ENCODE measurements at places on chromosomes 4 and X.

DNA sequence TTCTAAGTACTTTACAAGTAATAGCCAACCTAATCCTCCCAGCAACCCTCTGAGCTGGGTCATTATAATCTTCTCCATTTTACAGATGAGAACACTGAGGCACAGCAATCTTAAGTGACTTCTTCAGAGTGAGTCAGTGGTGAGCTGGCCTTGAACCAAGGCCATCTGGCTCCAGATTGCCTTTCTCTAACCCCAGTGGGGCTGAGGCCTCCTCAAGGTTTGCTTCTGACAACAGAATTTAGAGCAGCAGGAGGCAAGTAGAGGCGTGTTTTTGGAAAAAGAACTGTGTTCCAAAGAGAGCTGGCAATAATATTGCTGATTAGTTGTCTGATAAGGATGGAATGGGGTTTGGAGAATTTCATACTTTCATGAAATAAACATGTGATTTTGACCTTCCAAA lies 41.2 kb downstream of the PIR start:
- DNase-seq = no peak

DNA sequence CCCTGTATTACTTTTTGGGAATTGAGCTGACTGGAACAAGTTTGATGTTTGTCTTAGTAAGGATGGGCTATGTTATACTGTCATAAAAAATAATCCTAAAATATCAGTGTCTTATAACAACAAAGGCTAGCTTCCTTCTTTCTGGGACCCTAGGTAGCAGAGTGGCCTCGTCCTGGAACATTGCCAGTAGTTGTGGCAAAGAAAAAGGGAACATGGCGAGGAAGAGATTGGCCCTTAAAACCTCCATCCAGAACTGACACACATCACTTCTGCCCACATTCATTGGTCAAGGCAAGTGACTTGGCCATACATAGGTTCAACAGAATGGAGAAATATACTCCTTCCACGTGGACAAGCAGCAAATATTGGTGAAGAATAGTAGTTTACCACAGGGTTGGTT lies 287.9 kb downstream of the PPP1R2C start:
- no peak for DNase-seq

GRCh38 chr4:182778222-182778982 lies 138.8 kb downstream of the DCTD start:
- no peak for DNase-seq

DNA sequence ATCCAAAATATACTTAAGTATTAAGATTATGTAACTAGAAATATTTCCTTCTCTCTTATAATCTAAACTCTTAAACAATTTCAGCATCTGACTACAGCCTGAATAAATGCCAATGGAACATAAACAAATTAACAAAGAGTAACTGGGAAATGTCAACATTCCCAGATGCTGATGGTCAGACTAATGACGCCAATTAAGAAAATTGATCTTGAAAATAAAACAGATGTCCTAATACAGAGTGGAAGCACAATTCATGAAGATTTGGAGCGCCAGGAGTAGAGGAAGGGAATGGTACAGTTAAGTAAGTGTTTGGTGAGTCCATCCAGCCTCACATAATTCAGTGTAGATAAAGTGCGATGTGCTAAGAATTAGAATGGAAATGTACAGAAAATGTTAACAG lies 203.7 kb upstream of the NWD2 start:
- no peak for DNase-seq

GRCh38 chr4:2792396-2792710 lies 532 bp upstream of the SH3BP2 start:
- DNase-seq = no peak

- no peak for DNase-seq
Observed at GRCh38 chr4:42436928-42437565, 39.8 kb downstream of the SHISA3 start.

DNA sequence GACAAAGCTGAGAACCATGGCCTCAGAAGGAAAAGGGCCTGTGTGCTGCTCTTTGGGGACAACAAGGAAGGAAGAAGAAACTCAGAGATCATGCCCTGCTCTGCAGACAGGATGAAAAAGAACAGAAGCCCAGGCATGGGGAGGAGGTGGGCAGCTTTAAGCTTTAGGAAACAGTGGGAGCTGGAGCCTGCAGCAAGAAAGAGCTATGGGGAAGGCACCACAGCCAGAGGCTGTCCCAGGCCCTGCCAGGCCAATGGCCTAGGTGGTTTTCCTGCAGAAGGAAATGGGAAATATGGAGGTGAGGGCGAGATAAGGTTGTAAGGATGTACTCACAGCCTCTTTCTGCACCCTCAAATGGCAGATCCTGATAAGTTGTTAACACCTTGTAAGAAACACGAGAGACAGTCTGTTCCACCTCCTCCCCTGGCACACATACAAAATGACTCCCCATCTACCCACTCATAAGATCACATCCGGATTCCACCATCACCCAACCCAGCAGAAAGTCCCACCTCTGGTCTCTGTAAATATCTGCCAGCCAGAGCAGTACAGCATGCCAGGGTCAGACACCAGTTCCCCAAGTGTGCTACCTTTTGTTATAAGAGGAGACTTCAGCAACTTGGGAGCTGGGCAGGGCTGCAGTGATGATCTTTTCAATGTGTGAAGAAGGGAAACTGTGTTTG lies 105.2 kb downstream of the RTL5 start:
- DNase-seq = no peak

DNA sequence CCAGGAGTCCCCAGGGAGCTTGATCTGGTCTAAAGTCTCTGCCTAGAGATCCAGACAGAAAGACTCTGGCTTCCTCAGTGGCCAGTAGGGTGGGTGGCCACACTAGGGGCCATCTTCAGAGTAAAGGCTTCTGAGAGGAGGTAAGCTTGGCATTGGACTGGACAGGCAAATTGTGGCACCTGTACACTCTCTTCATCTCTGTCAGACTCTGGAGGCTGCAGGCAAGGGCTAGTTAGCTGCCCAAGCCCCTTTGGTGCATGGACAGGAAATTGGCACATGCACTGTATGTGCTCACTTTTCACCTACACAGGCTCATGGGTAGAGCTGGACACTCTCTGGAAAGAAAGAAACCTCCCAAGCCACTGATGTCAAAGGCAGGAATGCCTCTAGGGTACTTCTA lies 142.8 kb downstream of the PJA1 start:
- no peak for DNase-seq
